ENCODE measurements at places on chromosomes 1 and 21.

DNA sequence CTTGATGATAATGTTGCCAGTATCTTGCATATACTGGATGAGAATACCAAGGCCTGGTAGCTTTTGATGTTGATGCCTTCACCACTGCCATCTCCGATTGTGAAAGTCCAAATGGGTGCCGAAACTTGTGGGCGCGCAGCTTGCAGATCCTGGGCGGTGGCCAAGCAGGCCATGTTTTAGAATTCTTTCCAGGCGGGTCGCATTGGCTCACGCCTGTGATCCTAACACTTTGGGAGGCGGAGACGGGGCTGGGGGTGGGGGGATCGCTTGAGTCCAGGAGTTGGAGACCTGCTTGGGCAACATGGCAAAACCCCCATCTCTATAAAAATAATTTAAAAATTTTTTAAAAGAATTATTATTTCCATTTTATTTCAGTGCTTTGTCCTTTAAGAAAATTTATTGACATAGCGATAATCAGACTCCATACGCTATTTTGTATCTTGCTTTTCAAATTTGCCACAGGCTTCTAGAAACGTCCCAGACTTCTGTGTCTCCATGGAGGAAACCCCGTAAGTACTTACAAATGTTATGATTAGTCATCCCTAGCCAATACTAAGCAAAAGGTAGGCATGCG is 592 bp upstream of the ZNF326 start:
- no peak for DNase-seq

GRCh38 chr1:36843906-36844610 is 190.3 kb downstream of the GRIK3 start:
- DNase-seq: no peak

DNA sequence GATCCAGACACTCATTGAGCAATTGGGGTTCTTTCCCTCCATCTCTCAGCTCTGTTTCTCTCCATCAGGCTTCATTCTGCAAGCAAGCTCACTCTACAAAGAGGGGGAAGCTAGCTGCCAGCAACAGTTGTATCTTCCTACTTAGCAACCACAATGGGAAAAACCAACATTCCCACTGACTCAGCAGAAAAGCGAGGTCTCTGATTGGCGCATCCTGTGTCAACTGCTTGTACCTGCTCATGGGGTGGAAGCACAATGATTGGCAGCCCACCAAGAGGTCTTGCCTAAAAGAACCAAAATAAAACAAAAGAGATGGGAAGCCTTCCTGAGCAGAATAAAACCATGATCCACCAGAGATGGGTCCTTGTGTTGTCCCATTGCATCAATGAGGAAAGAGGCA is 4.0 kb upstream of the CDA start:
- DNase-seq: no peak

GRCh38 chr1:150487763-150488115 is 520 bp downstream of the TARS2 start:
- no peak for DNase-seq

DNA sequence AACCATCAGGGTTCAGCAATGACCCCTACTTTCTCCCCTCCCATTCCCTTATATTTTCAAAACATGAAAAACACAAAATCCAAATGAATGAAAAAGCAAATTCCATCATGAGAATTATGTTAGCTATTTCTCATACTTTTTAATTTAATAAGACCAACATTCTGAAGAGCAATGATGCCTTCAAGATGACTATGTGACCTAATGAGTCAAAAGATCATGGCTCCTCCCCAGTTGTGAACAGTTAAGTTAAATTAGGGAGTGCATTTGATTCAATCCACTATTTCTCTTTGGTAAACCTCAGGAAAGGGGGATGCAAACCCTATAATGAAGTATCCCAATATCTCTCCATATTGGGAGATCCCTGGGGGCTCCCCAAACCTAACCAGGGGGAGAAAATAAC is 36.5 kb downstream of the PUM1 start:
- no peak for DNase-seq

DNA sequence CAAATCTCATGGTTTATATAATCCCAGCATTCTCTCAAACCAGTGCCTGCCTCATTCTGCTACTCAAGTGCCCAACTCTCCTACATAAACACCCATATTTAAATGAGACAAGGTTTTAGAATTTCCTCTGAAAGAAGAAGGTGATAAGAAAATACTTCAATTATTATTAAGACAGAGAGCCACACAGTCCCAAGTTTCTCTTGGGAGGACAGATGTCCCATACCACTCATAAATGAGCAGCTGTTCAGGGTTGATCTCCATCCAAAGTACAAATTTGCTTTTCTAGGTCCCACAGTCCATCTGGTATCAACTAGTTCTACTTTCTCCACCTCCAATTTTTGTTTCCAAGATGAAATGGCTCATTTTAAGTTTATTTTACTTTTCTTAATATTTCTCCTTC is 11.3 kb downstream of the DCAF8 start:
- DNase-seq: no peak

DNA sequence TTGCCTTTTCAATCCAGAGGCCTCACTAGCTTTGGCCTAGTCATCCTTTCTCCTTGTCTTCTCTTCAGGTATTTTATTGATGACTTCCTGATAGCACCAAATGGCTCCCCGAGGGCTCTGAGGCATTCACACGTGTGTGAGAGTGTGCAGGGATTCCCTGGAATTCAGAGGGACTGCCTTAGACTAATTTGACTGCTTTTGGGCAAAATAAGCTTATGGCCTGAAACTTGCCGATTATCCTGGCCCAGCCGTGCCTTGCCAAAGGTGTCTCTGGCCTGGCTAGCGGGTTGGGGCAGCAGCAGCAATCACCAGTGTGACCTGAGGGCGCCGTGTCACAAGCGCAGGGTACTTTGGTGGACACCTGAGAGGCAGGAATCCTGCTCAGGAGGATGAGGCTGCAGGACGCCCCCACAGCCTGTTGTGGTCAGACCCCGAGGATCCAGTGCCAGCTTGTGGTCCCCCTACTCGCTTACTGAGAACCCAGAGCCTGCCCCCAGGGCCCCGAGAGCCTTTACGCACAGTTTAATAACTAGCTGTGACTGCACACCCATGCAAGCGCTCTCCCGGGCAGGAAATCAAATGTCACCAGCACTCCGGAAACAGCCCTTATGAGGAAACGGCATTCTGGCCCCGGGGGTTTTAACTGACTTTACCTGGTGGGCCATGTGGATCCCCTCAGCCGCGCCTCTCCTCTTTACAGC is 62.8 kb upstream of the PDE9A start:
- no peak for DNase-seq

DNA sequence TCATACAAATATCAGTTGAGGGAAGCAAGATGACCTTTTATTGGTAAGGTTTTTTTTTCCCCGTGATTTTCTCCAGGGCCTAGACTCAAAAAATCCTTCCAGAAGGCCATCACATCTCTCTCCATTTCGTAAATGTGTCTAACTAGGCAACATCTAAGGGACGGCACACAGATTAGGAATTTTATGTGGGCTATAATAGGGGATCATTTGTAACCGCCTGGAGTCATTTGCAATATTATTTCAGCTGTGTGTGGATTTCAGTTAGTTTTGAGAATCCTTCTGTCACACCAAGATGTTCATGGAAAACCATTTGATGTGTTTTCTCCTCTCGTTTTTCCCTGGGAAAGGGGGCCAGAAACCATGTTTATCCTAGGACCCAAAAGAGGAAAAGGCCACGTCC is 63.1 kb downstream of the ATP5PO start:
- no peak for DNase-seq

- DNase-seq: no peak
Measured at GRCh38 chr1:231810415-231810814, 183.8 kb downstream of the DISC1 start.

GRCh38 chr1:159839116-159839849 is 12.6 kb downstream of the SLAMF8 start:
- DNase-seq: no peak

DNA sequence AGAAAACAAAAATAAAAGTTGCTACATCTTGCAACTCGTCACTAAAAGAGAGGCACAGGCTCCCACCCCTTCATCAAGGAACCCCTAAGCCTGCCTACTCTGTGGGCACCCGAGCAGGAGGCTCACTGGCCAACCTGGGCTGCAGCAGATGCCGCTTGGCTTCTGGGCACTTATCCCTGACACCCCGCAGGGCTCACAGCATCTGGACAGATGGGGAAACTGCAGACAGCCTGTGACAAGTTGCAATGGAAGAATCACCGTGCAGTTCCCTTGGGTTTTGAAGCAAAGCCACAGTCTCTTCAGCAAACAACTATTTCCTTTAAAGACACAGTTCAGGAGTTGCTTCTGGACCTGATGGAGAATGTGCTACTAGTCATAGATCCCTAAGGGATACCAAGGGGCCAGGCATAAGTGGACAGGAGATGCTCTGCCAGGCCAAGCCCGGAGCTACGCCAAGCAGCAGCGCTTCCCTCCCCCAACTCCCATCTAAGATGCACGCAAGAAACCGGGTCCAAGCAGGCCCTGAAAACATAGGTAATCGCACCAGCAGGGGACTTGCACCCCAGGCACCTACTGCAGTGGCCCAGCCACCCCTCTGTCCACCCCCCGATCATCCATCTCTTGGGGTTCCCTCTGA is 170.6 kb downstream of the NPHP4 start:
- no peak for DNase-seq

- DNase-seq: no peak
Measured at GRCh38 chr1:57857809-57858208, 433.9 kb upstream of the DAB1 start.

GRCh38 chr1:20047096-20047495 is 22.9 kb upstream of the PLA2G5 start:
- no peak for DNase-seq

DNA sequence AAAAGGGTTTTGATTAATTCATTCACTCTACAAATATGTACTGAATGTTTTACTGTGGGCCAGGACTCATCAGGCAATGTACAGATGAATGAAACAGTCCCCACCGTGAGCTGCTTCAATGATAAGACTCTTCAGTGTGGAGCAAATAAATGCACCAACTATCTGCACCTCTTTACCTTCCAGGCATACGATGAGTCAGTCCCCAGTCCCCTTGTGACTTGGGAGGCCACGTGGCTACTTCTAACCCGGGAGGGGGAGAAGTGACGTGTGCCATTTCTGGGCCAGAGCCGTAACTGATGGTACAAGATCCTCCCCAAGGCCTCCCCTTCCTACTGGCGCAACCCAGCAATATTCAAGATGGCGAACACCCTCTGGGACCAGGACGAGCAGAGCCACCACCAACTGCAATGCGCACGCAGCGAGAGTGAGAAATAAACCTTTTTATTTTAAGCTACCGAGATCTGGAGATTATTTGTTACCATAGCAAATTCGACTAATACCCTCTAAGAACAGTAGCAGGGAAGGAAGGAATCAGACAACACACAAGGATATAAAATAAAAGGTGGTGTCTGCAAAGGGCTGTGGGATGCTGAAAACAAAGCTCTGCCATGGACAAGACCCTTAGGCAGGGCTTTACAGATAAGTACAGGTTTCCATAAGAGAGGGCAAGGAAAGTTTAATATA is 74.5 kb downstream of the NPHP4 start:
- no peak for DNase-seq

- DNase-seq: no peak
Measured at GRCh38 chr1:64526312-64526711, 56.4 kb downstream of the CACHD1 start.

All from NCI-H1930 (cell line).